Activated T-cell treated with anti-CD3 and anti-CD28 coated beads for 4 hours (primary cell): ENCODE measurements at places on chromosomes 7 and 10.
A peak's percentile ranks its signal among the peaks of the same experiment; 100 is the strongest.

DNA sequence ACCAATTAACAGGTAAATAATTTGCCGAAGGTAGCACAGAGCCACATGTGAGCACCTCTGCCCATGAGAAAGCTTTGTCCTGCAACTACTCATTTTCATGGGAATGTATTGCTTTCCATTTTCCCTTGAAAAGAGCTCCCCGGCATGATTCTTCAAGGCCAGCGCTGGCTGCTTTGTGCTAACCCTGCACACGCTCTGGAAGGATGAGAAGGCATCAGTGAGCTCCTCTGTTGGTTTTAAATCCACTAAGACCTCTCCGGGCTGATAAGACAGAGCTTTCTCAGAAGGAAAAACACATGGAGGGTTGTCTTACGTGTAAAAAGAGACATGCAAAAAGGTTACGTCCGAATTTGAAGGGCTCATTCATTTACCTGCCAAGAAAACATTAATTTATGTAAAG is 553.9 kb upstream of the MKI67 start:
- DNase-seq: no peak

GRCh38 chr10:88975377-88975720 is 15.2 kb upstream of the FAS start:
- no peak for DNase-seq

- DNase-seq: no peak
Observed at GRCh38 chr7:35785250-35785649, 15.6 kb upstream of the SEPTIN7 start.

DNA sequence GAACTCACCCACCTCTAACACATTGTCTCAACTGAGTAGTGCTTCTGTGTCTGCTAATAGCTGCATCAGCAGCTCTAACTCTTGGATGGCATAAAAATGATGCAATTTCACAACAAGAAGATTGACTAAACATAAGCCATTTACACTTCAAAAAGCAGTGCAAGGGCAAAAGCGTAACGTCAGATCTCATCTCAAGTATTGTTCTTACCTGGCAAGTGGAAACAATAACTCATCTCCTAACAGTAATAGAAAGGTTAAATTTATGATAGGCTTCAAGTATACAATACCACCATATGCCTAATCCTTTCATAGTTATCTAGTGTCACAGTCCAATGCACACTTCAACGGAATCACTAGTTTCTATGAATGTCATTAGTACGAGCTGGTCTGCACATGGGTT is 14.8 kb downstream of the TPK1 start:
- no peak for DNase-seq

DNA sequence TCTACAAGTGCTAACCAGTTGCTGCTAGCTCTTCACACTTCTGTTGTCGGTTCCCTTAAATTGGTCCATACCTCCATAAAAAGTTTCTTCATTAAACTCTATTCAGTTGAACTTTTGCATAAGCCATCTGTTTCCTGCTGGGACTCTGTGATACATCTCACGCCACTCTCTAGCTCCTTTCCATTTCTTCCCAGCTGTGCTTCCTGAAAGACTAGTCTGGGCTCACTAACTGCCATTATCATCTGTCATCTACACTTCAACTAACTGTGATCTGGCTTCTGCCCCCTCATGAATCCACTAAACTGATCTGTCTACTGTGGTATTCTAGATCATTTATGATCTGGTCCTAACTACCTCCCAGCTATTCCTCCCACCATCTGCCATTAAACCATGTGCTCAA is 78.3 kb downstream of the ELAPOR2 start:
- no peak for DNase-seq

GRCh38 chr7:113247198-113247597 is 128.8 kb upstream of the SMIM30 start:
- no peak for DNase-seq

DNA sequence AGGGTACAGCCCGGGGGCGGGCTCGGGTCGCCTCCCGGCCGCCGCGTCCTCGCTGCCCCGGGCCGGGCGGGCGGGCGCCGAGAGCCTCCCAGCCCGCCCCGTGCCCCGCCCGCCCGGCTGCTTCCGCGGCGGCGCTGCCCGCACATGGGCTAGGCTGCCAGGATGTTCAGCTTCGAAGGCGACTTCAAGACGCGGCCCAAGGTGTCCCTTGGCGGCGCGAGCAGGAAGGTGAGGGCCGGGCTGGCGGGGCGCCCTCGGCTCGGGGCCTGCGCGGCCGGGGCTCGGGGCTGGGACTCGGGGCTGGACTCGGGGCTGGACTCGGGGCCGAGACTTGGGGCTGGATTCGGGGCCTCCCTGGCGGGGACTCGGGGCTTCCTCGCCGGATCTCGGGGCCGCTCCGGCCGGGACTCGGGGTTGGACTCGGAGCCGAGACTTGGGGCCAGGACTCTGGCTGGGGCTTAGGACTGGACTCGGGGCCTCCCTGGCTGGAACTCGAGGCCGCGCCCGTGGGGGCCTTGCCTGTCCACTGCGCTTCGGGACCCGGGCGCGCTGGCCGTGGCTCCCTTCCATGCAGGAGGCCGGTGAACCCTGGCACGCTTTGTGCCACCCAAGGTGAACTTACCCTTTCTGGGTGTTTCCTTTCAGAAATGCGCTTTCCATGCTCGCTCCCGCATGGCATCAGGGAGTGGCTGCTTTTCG is 534 bp downstream of the UBE3C start:
- DNase-seq: peak; percentile 10

DNA sequence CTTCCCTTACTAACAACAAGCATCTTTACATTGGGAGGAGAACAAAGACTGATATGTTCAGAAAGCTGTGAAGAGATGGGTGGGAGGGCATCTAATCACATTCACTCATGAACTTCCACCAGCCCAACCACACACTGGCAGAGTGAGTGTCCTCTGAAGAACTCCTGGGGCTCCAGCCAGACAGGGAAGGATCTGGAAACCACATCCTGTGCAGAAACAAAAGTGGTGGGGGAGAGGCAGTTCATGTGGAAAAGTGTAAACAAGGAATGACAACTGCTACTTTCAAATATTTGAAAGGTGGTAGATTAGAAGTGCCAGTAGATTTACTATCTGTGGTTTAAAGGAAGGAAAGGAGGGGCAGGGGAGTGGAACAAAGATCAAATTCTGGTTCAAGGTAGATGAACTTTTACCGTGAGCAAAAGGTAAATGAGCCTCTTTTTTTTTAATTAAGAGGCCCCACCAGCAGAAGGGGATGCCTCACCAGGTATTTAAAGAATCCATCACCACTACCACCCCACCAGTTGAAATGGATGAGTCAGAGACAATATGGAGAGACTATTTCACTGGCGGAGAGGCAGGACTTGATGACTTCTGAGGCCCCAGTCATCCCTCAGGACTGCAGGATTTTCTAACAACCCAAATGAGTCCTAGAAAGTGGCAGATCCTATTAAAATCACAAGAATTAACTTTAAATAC is 34.5 kb downstream of the GOT1 start:
- no peak for DNase-seq

GRCh38 chr7:117129521-117129955 is 176.2 kb downstream of the ST7 start:
- no peak for DNase-seq

GRCh38 chr7:55426676-55427075 is 61.5 kb downstream of the LANCL2 start:
- DNase-seq: no peak

- DNase-seq: no peak
Observed at GRCh38 chr10:124705817-124706461, 38.2 kb downstream of the FAM53B start.

GRCh38 chr10:61486738-61487396 is 33.7 kb upstream of the TMEM26 start:
- DNase-seq: no peak

- no peak for DNase-seq
Observed at GRCh38 chr7:33137103-33137502, 7.7 kb downstream of the BBS9 start.

DNA sequence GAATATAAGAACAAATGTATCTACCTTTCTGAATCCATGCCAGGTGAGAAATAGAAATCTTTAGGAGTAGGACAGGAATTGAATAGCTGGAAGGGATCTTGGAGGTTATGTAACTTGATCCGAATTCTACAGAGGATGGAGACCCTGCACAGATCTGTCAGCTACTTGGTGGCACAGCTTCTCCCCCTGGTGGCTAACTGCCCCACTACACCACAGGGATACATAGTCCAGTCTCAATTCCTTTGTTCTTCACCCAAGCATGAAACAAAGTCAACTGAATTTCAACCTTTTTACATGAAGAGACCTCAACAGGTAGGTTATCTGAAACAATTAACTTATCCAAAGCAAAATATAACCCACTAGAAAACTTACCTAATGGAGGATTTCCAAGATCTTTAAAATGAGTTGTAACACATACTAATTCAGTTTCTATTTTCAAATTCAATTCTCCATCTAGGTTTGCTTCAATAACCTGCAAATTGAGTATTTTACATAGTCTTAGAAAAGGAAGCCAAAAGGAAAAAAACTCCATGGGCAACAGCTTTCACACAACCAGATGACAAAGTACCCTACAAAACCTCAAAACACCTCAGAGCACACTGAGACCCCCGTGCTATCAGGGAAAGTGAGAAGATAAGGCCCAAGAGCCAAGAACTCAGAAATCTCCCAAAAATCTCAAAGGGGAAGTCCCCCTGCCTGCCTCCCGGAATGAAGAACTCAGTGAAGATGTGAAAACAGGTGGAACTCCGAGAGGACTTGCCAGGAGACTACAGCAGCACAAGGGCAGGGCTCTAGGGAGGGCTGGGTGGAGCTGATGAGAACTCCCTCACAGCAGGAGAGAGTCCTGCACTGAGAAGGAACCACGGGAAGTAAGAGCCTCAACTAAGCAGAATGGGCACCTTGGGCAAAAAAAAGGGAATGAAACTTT is 10.3 kb downstream of the HUS1 start:
- peak; percentile 32 for DNase-seq

- no peak for DNase-seq
Observed at GRCh38 chr7:122485856-122486255, 181.3 kb upstream of the FEZF1 start.

GRCh38 chr10:103612462-103613365 is 119.2 kb downstream of the NEURL1 start:
- no peak for DNase-seq

DNA sequence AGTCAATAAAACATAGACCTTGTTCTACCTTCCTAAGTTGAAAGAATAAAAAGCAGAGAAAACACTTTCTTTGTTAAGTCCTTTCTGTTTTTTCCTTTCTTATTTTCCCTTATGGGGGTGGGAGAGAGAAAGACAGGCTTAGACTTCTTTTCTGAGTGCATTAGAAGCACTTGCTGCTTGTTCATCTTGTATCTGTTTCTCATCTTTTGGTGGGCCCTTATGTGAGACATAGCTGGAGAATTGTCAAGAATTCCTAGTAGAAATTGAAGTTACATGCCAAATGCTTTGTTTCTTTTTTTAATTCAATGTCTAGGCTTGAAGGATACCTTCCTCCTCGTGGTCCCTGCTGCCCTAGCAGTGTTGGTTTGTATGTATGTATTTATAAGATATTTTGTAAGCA is 6.7 kb downstream of the EIF4EBP2 start:
- DNase-seq: no peak

- DNase-seq: no peak
Observed at GRCh38 chr10:18554479-18554878, 96.9 kb downstream of the NSUN6 start.

DNA sequence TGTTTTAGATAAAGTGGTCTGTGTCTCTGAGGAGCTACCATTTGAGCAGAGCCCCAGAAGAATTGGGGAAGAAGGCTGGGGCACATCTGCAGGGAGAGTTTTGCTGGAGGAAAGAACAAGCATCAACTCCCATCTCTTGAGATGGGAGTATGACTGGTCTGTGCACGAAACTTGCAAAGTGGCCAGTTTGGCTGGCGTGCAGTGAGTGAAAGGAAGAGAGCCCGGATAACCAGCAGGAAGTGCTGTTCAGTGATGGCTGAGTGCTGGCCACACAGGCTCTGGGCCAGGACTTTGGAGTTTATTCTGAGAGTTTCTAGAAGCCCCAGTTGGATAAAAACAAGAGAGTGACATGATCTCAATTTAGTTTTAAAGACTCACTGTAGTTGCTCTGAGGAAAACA is 34.4 kb upstream of the SVIL start:
- no peak for DNase-seq

- no peak for DNase-seq
Observed at GRCh38 chr7:47460251-47460989, 121.5 kb downstream of the TNS3 start.

- DNase-seq: no peak
Observed at GRCh38 chr7:42137941-42138340, 99.1 kb downstream of the GLI3 start.

- DNase-seq: no peak
Observed at GRCh38 chr7:44264221-44264931, 61.0 kb downstream of the CAMK2B start.

DNA sequence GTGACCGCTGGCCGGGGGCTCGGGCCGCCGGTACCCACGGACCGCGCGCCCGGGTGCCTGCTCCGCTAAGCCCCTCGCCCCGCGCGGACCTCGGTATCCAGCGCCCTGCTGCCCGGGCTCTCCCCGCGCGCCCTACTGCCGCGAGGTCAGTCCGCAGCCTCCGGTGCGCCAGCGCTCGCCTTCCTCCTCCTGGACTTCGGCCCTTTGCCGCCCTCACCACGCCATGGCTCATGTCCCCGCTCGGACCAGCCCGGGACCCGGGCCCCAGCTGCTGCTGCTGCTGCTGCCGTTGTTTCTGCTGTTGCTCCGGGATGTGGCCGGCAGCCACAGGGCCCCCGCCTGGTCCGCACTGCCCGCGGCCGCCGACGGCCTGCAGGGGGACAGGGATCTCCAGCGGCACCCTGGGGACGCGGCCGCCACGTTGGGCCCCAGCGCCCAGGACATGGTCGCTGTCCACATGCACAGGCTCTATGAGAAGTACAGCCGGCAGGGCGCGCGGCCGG is 483 bp downstream of the GDF10 start:
- DNase-seq: no peak

- DNase-seq: no peak
Observed at GRCh38 chr7:28314841-28315240, 97.5 kb upstream of the CREB5 start.

DNA sequence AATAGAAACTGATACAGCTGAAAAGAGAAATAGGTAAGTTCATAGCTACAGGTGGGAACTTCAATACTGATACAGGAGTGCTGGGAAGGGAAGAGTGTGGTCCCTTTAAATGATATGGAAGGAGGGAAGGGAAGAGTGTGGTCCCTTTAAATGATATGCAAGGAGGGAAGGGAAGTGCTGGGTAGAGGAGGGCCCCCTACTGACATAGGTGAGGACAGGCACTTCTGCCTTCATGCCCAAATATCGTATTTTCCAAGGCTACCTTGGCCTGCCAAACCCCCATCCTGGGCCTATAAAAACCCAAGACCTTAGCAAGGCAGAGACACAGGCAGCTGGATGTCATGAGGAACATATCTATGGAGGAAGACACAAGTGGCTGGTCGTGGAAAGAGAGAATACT is 92.3 kb downstream of the MAGI2 start:
- no peak for DNase-seq

GRCh38 chr7:99331002-99331401 is 5.3 kb downstream of the ARPC1A start:
- no peak for DNase-seq

- DNase-seq: no peak
Observed at GRCh38 chr10:105154736-105155135, 513.6 kb downstream of the SORCS3 start.

DNA sequence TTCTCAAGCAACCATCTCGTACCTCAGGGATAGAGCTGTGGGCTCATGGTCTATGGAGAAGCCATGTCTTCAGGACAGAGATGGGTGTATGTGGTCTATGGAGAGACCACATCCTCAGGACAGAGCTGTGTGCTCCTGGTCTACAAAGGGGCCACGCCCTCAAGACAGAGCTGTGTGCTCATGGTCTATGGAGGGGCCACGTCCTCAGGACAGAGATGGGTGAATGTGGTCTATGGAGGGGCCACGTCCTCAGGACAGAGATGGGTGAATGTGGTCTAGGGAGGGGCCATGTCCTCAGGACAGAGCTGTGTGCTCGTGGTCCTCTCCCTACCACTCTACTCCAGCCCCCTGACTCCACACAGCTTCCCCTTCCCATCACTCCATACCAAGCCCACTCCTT is 117.8 kb downstream of the WDR37 start:
- no peak for DNase-seq
